Dorsolateral prefrontal cortex (tissue), 122 donors: ENCODE measurements at places on chromosomes 4 and X. TPM values are rescaled to one million over a fixed set of nuclear protein-coding genes. Genes with fewer than 3 reads are reported as not detected.

DNA sequence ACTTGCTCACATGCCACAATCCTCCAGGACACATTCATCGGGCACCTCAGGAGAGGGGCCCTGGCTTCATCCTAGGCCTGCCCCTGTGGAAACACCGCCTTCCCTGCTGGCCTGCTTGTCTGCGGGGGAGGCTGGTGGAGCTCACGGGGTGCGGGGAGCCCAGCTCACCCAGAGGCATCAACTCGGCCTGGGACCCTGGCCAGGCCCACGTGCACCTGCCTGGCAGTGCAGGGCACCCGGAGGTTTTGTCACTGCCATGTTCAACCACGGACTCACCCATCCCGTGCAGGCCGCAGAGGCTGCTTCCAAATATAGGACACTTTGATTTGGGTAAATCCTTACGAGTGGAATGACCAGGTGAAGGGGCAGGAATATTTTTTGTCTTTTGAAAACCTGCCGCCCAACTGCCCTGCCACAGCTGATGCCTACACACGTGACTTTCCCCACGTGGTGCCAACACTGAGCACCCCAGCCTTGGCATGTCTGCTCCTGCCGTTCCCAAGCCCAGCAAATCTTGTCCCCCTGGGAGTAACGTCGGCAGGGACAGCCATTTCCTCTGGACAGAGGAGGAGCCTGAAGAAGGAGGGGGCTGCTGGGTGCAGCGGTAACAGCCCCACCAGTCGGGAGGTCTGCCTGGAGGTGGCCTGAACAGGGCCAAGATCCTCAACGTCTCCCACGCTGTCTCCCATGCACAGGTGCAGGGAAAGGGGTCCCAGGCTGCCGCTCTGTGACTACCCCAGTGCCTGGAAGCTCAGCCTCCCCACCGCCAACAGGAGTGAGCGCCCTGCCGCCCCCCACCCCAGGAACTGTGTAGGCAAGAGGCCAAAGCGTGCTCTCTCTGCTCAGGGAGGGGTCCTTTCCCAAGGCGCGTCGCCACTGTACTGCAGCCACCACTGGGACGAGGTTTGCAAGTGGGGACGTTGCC is 8.5 kb downstream of the MXD4 start:
- DNase-seq: no peak

GRCh38 chrX:23888887-23889501 is 18.7 kb downstream of the APOO start:
- no peak for DNase-seq

DNA sequence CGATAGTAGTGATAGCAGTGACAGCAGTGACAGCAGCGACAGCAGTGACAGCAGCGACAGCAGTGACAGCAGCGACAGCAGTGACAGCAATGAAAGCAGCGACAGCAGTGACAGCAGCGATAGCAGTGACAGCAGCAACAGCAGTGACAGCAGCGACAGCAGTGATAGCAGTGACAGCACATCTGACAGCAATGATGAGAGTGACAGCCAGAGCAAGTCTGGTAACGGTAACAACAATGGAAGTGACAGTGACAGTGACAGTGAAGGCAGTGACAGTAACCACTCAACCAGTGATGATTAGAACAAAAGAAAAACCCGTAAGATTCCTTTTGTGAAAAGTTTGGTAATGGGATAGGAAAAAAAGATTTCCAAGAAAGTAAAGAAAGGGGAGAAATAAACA is 7.9 kb downstream of the DSPP start:
- DNase-seq: no peak

DNA sequence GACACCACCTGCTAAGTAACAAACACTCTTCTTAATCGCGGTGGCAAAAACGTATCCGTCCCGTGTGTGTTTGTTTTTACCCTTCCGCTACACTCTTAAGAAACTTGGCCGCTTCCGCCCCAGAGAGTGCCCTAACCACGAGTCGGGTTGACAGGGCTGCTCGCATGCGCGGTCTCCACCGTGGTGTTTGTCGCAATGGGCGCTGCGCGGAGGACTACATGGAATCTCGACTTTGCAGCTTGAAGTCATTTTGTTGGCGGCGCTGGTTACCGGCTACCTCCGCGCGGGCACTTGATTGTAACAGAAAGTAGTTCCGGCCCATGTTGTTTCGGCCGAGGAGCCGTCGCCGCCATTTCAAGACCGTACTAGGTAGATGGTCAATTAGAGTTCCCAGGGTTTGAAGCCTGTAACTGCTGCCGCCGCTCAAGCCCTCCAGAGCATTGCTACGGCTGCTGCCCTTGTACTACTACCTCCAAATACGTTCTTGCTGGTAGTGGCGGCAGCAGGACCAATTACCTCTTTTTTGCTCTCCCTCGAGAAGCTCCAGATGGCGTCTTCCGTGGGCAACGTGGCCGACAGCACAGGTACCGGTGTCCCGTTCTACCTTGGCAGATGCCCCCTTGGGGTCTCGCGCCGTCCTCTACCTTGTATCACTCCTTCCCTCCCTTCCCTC is at the start of gene OGT:
Gene OGT (plus strand): TSS at position 352 of the 673 bp plus-strand sequence. CDS start 196 bp downstream, at position 548.
- peak; percentile 92 for DNase-seq

DNA sequence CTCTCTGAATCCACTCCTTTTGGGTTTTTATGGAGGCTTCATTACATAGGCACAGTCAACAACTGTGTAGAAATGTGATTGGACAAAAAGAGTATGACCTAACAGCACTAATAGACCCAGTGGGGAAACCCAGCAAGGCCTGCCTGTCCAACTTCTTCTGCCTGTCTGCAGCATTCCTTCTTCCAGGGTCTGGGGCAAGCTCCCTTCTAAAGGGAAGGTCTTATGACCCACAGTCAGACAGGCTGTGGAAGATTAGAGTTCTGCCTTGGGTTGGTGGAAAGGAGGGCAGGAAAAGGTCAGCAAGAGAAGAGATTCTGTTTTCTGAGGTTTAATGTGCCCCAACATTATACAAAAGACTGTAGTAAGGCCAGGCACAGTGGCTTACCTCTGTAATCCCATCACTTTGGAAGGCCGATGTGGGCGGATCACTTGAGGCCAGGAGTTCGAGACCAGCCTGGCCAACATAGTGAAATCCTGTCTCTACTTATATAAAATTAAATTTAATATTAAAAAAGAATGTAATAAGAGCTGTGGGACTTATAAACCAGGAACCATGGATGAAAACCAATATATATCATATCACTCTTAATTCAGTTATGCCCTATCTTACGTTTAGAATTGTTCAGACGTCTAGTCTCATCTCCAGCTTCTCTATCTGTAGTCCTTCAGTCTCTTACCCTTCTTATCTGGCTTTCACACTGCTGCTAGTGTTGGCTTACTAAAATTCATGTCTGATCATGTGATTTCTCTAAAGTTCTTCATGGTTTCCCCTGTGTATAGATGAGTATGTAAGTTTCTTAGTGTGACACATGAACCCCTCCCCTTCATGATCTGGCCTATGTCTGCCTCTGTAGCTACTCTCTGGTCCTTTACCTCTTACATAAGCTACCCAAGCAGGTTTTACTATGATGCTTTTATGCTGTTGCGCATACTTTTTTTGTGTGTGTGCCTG is 6.2 kb downstream of the CLCN3 start:
- DNase-seq: no peak

- DNase-seq: peak; percentile 67
Observed at GRCh38 chr4:148444296-148445070, 2.3 kb upstream of the NR3C2 start.

DNA sequence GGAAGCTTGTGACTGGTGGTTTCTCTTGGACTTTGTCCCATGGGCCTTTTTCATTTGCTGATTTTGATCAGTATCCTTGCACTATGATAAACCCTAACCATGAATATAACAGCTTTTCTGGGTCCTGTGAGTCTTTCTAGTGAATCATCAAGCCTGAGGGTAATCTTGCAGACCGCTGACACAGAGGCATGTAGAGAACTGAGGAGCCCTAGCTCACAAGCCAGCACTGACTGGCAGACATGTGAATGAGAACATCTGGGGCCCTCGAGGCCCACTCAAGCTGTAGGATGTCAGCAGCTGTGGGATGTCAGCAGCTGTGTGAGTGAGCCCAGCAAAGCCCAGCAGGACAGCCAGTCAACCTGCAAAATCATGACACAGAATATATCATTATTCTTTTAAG is 36.7 kb downstream of the HMGB3 start:
- no peak for DNase-seq

DNA sequence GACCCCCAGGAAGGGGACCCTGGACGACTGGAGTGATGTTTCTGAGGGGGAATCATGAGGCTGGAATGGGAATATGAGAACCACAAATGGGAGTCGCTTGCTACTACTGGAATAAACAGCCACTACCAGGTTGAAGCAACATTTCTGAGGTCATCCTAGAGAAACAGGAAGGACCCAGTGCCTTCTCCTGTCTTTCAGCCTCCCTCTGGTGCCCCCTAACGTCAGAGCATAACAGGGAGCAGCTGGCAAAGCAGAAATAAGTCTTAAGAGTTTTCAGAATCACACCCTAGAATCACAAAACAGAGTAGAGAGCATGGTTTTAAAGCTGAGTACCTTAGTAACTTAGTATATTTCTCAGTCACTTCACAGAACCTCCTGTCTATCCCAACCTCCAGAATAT is 347.8 kb upstream of the PITX2 start:
- DNase-seq: no peak

GRCh38 chr4:123096038-123096437 is 173.6 kb upstream of the NUDT6 start:
- no peak for DNase-seq

- no peak for DNase-seq
Observed at GRCh38 chr4:110815950-110816349, 193.1 kb upstream of the PITX2 start.

DNA sequence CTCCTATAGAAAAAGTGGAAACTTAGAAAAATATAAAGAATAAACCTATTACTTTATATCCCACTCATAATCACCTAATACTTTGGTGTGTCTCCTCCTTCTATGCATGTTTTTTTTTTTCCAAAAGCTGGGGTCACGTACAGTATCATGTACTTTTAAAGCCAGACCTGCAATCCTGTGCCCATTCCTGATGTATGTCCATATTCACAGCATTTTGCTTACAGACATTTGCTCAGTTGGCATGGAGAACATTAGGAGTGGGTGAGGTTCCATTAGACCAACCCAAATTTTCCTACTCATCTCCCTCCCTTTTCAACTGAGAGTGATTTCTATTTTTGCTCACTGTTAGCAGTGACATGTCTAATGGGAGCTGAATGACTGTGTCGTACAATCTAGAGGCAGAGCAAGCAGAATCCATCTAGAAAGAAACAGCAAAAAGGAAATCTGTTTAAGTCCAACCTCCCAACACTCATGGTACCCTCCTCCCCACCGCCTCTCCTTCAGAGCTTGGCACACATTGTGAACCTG is 195.6 kb upstream of the KLF3 start:
- DNase-seq: no peak

DNA sequence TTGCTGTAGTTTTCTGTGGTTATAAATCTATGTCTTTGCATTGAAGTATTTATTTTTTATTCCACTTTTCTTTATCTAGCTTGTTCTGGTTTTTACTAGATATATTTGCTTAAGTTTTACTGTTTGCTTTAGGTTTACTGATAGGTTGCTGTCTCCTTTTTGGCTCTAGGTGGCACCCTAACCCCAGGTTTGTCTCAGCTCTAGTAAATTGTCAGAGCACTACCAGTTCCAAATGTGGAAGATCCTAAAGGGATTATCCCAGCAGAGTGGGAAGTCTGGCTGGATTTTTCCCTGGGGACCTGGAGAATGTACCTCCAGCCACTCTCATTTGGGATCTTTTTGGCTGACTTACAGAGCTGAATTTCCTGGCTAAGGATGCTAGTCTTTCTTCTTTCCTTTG is 106.1 kb downstream of the PBDC1 start:
- DNase-seq: peak; percentile 8

DNA sequence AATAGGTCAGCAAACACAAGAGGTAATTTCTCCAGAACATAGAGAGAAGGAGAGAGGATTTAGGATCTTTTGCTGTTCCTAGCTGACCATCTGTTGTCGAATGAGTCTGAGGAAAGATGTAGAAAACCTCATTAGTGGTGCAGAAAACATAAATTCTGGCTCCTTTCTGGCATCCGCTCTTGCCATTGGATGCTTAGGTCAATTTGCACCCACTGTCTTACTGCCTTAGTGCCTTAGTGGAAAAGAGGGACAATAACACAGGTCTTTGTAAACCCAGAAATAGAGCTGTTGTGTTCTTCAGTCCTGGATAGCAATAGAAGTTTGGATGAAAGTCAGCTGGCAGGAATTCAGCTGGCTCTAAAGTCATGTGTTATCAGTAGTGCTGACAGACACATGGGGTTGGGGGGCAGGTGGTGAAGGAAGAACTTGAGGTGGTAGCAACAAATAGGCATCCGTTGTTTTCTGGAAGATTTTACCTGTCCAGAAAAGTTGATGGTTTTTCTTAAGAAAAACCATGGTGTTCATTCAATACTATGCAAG is 78.2 kb downstream of the GLRA2 start:
- no peak for DNase-seq

DNA sequence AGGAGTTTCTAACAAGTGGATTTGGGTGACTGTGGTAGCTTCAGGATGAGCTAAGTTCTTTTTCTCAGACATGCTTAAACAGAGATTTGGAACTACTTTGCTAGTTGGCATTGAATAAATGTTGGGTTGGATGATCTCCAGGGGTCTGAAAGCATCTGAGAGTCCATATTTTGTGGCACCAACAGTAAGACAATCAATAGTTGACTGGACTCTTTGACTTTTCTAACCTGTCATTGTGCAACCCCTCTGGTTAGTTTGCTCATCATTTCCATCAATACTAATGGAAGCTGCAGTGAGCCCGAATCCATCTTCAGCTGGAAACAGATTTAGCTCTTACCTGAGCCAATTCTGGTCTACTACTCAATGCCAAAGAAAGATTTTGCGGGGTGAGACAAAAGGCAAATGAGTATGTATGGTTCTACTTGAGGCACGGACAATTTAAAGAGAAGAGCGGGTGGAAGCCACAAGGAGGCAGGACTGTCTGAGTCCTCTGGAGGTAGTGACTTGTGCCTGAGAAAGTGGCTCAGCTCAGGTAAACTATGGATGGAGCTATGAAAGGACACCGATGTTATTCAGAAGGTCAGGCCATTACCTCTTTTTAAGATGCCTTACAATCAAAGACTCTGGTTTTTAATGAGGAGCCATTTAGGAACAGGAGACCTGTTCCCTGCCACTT is 118.7 kb downstream of the MID1IP1 start:
- no peak for DNase-seq

- no peak for DNase-seq
Observed at GRCh38 chr4:100299046-100299840, 109.0 kb upstream of the DDIT4L start.

Gene GYPB
- total RNA-seq: 1.2 TPM

Gene GPR119
- not detected for total RNA-seq

Gene ETNPPL
- 58.8 TPM for total RNA-seq

Gene OPN1MW2
- total RNA-seq: not detected

Gene KLHL34
- total RNA-seq: 0.12 TPM

Gene ADAM29
- total RNA-seq: 2.4 TPM

Gene NUP54
- 47.1 TPM for total RNA-seq

Gene AWAT2
- not detected for total RNA-seq

Gene ATP11C
- 7.3 TPM for total RNA-seq
